ENCODE measurements at places on chromosomes 13 and 19.

DNA sequence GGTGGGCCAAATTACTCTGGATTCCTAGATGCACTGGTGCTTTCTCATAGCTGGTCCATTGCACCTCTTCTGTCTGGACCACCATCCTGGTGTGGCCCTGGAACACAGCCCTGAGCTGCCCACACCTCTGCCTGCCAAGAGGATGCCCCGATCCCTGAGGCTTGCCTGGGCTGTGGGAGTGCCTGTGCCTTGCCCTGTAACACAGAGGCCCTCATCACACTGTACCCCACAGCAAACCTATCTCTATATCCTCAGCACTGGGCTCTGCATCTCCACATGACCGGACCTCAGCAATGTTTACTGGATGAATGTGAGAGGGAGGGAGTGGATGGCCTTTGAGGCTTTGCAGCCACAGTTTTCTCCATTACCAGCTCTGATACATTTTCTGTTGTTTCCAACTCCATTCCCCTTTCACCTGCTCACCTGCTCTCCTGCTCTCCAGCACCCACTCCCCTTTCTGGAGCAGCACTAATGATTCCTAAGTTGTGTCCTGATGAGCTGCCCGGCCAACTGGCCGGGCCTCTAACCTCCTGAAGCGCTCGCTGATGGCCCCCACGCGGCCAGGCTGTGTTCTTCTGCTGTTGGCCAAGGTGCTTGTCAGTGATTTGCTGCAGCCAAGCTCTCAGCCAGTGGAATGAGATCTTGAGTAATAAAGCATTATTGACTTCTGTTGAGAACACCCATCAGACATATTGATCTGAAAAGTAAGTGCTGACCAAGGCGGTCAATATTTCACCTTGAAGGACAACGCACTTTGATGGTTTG, 232.6 kb downstream of the TEX29 start:
- no peak overlapping the region for H3K4me3 ChIP-seq
- no peak for DNase-seq
- H3K27me3 ChIP-seq: no peaks in the 10 kb centered on the region
- H3K4me1 ChIP-seq: no peaks in the 10 kb centered on the region
- no peaks in the 10 kb centered on the region for H3K36me3 ChIP-seq

DNA sequence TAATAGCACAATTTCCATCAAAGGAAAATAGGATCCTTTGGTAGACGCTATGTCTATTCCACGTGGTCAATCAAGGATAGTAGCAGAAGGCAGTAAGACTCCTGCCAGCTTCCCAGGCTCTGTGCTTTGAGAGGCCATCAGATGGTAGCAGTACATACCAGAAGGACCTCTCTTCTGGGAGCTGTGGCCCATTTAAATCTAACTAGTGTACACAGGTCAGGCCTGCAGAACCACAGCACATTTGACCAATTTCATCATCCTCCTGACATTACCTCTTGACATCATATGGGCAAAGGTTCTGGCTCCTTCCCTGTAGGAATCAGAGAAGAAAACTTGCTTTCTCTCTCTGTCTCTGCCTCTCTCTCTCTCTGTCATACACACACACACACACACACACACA, 229.6 kb upstream of the HTR2A start:
- DNase-seq: no peak
- H3K27ac ChIP-seq: no peak overlapping the region
- no peak overlapping the region for H3K4me3 ChIP-seq
- no peaks in the 10 kb centered on the region for H3K27me3 ChIP-seq
- H3K4me1 ChIP-seq: no peaks in the 10 kb centered on the region

GRCh38 chr19:6576869-6577475, 14.0 kb downstream of the CD70 start:
- no peaks in the 10 kb centered on the region for H3K27me3 ChIP-seq
- DNase-seq: no peak

- no peak overlapping the region for H3K4me3 ChIP-seq
- no peak for DNase-seq
- H3K4me1 ChIP-seq: no peaks in the 10 kb centered on the region
- H3K36me3 ChIP-seq: peaks cover 13% of the 10 kb centered on the region
- H3K27ac ChIP-seq: peak overlapping the region; percentile 44
Measured at GRCh38 chr13:32471187-32471922, 43.4 kb upstream of the N4BP2L1 start.

DNA sequence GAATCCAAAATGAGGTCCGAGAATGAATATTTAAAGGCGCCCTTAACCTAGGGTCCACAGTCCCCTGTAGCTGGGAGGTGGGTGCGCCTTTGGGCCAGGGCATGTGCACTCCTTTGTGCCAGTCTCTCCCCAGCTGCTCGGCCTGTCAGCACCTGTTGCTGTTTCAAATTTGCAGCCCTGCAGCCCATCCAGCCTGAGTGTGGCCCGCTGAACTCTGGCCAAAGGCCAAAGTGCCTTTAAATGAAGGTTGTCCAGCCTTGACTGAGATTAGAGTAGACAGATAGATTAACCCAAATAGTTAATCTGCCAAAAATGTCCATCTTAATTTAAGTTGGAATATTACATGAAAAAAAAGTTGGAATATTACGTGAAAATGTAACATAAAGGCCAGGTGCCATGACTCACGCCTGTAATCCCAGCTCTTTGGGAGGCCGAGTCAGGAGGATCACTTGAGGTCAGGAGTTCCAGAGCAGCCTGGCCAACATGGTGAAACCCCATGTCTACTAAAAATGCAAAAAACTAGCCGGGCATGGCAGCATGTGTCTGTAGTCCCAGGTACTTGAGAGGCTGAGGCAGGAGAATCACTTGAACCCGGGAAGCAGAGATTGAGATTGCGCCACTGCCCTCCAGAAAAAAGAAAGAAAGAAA, 25.3 kb downstream of the TPT1 start:
- no peak overlapping the region for H3K4me3 ChIP-seq
- no peak for DNase-seq
- H3K4me1 ChIP-seq: peaks cover 4% of the 10 kb centered on the region
- H3K27me3 ChIP-seq: no peaks in the 10 kb centered on the region
- no peak overlapping the region for H3K27ac ChIP-seq

DNA sequence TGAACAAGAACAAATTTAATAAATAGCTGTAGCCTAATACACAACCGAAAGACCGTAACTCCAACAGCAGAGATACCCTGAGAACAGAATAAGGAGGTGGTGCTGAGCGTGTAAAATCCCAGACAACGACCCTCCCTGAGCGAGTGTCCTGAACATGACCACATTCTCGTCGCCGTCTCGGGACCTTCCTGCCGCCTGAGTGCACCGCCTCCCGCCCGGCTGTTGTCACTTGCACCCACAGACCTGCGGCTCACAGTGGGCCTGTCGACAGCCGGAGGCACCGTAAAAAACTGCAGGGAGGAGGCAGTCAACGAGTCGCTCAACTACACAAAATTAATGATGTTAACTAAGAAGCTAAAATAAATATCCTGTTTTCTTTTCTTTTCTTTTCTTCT, 35.8 kb upstream of the GRTP1 start:
- H3K27ac ChIP-seq: no peak overlapping the region
- no peaks in the 10 kb centered on the region for H3K4me1 ChIP-seq
- H3K4me3 ChIP-seq: no peak overlapping the region

DNA sequence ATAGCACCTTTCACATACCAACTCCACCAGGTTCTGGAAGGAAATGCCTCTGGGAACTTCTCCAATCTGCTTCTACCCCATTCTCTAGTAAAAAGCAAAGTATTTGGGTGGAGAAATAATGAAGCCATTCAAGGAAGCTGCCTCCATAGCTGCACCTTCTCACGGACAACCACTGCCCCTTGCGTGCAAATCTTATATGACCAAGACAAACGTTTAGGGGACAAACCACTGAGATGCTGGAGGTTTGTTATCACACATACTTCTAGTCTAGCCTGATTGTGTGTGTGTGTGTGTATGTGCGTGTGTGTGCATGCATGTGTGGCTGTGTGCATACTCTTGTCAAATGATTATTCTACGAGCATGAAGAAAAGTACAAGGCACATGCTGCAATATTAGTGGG, 6.5 kb upstream of the METTL21C start:
- no peak overlapping the region for H3K27ac ChIP-seq

DNA sequence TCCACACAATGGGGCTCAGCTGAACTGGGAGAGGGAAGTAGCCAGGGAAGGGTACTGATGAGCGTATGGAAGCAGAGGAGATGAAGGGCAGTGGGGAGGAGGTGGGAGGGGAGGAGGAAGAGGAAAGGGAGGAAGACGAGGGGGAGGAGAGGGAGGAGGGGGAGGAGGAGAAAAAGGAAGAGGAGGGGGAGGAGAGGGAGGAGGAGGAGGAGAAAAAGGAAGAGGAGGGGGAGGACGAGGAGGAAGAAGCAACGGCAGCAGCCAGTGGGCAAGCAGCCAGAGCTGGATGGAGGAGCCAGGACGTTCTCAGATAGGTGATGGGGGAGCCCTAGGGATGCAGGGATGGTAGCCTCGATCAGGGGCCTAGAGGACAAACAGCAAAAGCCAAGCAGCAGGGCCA, 5.6 kb downstream of the CERS4 start:
- no peak for DNase-seq
- no peak overlapping the region for H3K27ac ChIP-seq
- H3K4me1 ChIP-seq: peaks cover 8% of the 10 kb centered on the region
- no peaks in the 10 kb centered on the region for H3K27me3 ChIP-seq

DNA sequence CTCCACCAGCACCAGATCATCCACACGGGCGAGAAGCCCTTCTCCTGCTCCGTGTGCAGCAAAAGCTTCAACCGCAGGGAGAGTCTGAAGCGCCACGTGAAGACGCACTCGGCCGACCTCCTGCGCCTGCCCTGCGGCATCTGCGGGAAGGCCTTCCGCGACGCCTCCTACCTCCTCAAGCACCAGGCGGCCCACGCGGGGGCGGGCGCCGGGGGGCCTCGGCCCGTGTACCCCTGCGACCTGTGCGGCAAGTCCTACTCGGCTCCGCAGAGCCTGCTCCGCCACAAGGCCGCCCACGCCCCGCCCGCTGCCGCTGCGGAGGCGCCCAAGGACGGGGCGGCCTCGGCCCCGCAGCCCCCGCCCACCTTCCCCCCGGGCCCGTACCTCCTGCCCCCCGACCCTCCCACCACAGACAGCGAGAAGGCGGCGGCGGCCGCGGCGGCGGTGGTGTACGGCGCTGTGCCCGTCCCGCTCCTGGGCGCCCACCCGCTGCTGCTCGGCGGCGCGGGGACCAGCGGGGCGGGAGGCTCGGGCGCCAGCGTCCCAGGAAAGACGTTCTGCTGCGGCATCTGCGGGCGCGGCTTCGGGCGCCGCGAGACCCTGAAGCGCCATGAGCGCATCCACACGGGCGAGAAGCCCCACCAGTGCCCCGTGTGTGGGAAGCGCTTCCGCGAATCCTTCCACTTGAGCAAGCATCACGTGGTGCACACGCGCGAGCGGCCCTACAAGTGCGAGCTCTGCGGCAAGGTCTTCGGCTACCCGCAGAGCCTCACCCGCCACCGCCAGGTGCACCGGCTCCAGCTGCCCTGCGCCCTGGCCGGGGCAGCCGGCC, 9.4 kb downstream of the ZNF784 start:
- no peaks in the 10 kb centered on the region for H3K27me3 ChIP-seq
- H3K4me1 ChIP-seq: no peaks in the 10 kb centered on the region
- H3K4me3 ChIP-seq: no peak overlapping the region

GRCh38 chr19:1503089-1503924, 9.5 kb downstream of the ADAMTSL5 start:
- no peak overlapping the region for H3K27ac ChIP-seq
- no peaks in the 10 kb centered on the region for H3K36me3 ChIP-seq
- DNase-seq: peak; percentile 42
- no peak overlapping the region for H3K4me3 ChIP-seq
- H3K27me3 ChIP-seq: no peaks in the 10 kb centered on the region
- H3K4me1 ChIP-seq: no peaks in the 10 kb centered on the region

DNA sequence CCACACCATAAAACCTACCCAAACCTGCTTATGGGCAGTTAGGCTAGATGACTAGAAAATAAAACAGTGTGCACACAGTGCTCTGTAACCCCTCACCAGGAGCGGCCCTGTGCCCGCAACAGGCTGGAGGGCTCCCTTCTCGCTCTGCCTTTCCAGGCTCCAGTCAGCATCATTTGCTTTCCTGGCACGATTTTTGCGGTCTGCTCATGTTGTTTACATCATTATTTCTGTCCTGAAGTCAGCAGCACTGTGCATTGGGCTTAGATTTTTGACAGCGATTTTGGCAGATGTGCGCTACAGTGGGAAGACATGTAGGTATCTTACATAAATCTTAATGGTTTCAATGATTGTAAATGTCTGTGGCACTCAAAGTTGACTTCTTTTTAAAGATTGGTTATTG, 344.0 kb downstream of the MTUS2 start:
- H3K36me3 ChIP-seq: no peaks in the 10 kb centered on the region
- H3K4me3 ChIP-seq: no peak overlapping the region
- no peak overlapping the region for H3K27ac ChIP-seq
- DNase-seq: no peak

GRCh38 chr13:77523834-77524728, 11.4 kb upstream of the SCEL start:
- H3K27me3 ChIP-seq: no peaks in the 10 kb centered on the region
- DNase-seq: no peak
- no peaks in the 10 kb centered on the region for H3K4me1 ChIP-seq
- no peaks in the 10 kb centered on the region for H3K36me3 ChIP-seq
- H3K4me3 ChIP-seq: no peak overlapping the region
- H3K27ac ChIP-seq: no peak overlapping the region

DNA sequence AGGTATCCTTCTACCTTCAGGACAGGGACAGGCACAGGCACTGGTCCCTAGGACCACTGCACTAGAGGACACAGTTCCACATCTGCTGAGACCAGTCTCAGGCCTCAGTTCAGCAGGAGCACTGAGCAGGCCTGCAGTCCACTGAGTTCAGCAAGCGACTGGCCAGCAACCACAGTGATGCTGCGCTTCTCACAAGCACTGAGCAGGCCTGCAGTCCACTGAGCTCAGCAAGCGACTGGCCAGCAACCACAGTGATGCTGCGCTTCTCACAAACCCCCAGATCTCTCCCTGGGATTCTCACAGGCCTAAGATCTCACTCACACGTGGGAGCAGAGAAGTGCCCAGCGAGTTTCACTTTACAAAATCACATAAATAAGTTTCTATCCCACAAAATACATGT, 140.6 kb downstream of the IRS2 start:
- H3K4me1 ChIP-seq: no peaks in the 10 kb centered on the region
- H3K27me3 ChIP-seq: no peaks in the 10 kb centered on the region
- no peak overlapping the region for H3K4me3 ChIP-seq
- H3K27ac ChIP-seq: no peak overlapping the region

Data from tibial nerve (tissue), 4 donors.